ENCODE measurements at places on chromosomes 13 and 19.

DNA sequence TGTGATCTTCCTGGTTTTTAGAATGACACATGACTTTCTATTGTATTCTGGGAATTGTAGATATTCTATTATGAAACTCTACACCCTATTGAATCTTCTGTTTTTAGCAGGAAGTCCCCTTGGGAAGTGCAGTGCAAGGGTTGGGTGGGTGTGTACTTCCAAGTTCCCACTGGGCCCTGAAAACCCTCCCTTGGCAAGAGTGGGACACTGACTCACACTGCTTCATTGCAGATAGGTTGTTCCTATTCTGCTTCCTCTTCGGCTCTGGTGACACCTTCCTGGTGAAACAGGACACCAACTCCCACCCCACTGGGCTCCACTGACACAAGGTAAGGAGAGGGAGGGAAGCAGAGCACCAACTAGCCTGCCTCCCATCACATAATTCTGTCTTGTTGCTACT is 121.8 kb downstream of the KCTD12 start:
- no peak for DNase-seq

DNA sequence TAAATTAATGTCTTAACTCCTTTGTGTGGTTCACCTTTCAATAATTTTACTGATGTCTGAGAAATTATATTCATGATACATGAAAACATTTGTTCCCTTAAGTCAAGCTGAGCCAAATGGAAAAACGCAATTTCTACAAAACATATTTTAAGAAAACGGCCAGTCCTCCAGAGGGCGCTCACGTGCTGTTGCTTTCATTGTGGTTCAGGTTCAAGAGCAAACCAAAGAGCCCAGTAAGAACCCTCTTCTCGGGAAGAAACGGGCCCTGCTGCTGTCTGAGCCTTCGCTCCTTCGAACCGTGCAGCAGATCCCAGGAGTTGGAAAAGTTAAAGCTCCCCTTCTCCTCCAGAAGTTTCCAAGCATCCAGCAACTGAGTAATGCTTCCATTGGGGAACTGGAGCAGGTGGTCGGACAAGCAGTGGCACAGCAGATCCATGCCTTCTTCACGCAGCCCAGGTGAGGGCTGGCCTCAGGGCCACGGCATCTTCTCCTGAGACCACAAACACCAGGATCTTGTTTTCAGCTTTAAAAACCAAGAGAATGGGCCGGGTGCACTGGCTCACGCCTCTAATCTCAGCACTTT is 4.3 kb downstream of the FAAP24 start:
- DNase-seq, result peak; percentile 60

DNA sequence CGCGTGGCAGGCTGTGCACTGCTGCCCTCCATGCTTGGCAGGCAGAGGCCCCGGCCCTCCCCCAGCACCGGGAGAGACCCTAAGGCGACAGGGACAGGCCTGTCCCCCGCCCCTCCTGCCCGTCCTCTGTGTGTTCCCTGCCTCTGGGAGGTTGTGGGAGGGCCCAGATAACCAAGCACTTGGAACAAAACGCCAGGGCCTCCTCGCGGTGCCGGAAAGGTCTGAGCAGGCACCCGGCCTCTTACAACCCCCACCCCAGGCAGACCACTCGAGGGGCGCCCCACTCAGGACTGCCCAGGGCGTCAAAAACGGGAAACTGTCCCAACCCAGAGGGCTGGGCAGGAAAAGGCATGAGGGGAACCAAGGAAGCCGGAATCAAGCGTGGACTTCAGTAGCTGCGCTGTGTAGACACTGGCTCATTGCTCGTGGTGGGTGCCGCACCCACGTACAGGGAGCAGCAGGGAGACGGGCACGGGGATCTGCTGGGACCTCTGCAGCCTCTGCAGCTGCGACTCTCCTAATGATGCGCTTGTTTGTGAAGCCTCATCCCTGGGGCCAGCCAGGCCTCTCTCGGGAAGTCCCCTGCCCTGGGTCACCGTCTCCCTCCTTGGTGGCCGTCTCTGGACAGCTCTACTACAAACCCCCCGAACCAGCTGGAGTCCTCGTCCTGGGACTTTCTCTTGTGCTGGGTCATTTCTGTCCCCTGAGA is 20.0 kb downstream of the GNA11 start:
- DNase-seq, result no peak

DNA sequence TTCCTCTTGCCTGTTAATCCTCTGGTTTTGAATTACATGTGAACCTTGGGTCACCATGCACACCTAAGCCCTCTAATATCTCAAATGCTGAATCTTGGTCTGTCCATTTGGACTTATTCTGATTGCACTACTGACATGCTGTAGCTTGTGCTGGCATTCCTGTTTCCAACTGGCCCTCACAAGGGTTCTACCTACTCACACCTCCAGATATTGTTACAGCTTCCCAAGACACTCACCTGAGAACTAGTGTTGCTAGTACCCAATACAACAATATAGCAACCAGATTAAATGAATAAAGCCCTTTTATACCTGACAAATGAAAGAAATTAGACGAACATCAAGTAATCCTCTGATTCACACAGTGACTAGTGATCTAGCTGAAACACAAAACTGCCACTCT is 16.6 kb downstream of the TEX30 start:
- DNase-seq, result no peak

DNA sequence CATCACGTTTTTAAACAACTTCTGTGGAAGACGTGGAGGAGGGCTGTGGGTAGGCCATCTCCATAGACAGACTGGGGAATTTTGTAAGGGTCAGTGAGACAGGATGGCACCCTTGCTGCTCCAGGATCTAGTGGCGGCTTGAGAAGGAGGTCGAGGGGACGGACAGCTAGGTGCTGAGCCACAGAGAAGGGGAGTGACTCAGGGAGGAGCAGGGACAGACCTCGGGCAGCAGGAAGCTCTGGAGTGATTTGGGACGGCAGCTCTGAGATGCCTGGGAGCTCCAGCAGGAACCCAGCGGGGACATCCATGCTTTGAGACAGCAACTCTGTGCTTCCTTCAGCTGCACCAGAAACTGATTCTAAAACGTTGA is 169.1 kb upstream of the SOX1 start:
- no peak for DNase-seq

DNA sequence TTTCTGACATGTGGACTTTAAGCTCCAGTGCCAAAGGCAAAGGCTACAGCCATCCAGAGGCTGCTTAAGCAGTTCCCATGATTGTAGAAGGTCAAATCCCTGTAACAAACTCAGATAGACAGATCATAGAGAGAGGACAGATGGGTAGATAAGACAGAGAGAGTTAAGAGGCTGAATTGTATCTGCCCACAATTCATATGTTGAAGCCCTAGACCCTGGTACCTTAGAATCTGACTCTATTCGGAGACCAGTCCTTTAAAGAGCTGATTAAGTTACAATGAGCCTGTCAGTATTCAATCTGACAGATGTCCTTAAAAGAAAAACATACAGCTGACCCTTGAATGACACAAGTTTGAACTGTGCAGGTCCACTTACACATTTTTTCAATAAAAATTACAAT is 115.2 kb downstream of the RAP2A start:
- DNase-seq, result no peak

DNA sequence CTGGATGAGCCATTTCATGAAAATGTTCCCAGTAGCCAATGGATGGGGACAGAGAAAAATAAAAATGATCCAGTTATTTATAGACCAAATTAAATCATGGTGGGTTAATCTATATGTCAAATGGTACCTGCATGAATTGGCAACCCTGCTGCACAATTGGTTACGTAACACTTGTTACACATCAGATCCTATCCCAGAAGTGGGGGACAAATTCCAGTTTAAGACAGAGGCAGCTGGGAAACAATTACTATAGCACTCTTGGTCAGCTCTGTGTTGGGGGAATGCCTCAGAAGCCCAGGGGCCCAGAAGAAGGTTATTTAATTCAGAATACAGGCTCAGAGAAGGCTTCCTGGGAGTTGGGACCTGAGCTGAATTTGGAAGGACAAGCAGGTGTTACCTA is 81.1 kb upstream of the FLT1 start:
- DNase-seq, result no peak

DNA sequence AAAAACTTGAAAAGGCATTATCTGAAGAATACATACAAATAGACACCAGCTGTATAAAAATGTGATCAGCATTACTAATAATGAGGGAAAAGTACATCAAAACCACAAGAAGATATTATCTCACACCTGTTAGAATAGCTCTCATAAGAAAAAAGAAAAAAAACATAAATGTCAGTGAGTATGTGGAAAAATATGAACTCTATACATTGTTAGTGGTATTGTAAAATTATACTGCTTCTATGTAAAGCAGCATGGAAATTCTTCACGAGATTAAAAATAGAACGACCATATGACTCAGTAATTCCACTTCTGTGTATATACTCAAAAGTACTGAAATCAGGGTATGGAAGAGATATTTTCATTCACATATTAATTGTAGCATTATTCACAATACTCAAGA is 1146.4 kb downstream of the SLITRK5 start:
- no peak for DNase-seq

- DNase-seq, result no peak
Measured at GRCh38 chr13:106942563-106942962, 374.6 kb upstream of the ARGLU1 start.

- no peak for DNase-seq
Measured at GRCh38 chr19:43699506-43700394, 16.1 kb upstream of the IRGC start.

- peak; percentile 5 for DNase-seq
Measured at GRCh38 chr19:39212375-39212742, 8.3 kb upstream of the SYCN start.

DNA sequence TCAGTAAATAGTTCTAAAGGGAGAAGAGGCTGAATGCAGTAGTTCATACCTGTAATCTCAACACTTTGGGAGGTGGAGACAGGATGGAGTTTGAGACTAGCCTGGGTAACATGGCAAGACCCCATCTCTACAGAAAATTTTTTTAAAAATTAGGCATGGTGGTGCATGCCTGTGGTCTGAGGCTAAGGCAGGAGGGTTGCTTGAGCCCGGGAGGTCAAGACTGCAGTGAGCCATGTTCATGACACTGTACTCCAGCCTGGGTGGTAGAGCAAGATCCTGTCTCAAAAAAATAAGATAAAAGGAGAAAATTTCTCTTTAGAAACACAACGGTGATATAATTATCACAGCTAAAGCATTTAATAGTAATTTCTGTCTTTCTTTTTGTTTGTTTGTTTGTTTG is 57.1 kb downstream of the SIPA1L3 start:
- DNase-seq, result no peak

GRCh38 chr13:40631605-40632004 is 34.8 kb downstream of the FOXO1 start:
- no peak for DNase-seq

DNA sequence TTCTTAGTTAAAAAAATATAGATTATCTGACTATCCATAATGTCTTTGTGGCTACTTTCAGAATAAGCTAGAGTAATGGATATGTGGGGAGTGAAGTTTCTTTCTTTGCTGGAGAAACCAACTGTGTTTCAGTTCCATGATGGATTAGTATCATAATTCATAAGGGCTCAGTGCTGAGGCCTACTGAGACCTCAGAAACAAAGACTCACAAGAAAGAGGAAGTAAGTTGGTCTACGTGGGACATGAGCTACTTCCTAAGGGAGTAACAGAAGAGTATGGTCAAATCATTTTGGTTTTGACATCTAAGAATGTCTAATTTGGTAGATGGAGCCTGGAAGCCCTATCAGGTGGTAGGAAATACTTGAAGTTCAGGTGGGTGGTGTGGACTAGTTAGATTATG is 99.0 kb upstream of the HTR2A start:
- no peak for DNase-seq

DNA sequence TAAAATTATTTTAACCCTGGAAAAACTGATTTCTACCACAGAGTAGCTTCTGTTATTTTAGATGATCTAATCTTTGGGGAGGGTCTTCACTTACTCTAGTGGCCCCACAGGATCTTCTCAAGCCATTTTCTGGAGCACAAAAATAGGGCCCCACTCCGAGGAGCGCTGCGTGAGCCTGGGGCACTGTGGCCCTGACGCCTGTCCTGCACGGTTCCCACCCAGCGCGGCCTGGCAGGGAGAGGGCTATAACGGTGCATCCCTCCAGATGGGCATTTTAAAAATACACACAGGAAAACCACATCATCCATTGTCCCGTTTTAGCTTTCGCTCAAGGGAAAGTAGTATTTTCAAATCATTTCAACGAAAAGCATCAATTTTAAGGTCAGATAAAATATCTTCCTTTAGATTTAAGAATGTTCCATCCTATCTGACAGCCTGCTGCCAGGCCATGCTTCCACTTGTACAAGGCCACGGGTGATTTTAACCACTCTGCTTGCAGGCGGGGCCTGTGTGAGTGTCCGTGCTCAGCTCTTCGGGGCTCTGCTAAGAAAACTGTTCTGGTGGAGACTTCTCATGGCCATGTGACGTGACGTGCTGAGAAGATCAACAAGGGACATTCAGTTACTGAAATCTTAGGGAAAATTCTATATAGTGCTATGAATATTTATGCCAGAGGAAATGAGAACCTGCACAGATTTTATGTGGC is 683.8 kb upstream of the SGCG start:
- no peak for DNase-seq

Data from NCI-H2081 (cell line).